ENCODE measurements at places on chromosomes 4 and X.

GRCh38 chrX:120536061-120536460 lies 24.7 kb downstream of the CUL4B start:
- no peak for DNase-seq

DNA sequence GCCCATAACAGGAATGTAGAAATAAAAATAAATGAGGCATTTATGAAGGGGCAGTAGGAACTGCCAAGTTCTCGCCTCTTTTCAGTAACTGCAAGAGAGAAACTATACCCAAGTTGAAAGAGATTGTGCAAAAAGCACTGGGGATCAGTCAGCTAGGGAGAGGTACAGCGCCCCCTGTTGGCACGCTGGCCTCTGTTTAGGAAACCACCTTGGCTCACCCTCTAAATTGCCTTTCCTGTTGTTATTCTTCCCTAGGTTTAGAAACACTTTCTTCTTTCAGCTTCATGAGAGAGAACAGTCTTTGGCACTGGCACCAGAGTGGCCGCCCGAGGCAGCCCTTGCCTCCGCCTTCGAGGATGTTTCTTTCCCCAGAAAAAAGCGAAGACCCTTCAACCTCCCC lies 348.5 kb downstream of the MID1IP1 start:
- peak; percentile 43 for DNase-seq

DNA sequence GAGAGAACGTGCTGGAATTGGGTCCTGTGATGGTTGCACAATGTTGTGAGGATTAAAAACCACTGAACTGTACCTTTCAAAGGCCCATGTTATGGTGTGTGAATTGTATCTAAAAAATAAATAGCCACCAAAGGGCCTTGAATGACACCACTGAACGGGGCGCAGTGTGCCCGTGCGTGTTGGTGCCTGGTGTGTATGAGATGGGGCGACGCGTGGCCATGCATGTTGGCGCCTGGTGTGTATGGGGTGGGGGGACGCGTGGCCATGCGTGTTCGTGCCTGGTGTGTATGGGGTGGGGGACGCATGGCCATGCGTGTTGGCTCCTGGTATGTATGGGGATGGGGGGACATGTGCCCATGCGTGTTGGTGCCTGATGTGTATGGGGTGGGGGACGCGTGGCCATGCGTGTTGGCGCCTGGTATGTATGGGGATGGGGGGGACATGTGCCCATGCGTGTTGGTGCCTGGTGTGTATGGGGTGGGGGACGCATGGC lies 66.6 kb upstream of the HELT start:
- no peak for DNase-seq

DNA sequence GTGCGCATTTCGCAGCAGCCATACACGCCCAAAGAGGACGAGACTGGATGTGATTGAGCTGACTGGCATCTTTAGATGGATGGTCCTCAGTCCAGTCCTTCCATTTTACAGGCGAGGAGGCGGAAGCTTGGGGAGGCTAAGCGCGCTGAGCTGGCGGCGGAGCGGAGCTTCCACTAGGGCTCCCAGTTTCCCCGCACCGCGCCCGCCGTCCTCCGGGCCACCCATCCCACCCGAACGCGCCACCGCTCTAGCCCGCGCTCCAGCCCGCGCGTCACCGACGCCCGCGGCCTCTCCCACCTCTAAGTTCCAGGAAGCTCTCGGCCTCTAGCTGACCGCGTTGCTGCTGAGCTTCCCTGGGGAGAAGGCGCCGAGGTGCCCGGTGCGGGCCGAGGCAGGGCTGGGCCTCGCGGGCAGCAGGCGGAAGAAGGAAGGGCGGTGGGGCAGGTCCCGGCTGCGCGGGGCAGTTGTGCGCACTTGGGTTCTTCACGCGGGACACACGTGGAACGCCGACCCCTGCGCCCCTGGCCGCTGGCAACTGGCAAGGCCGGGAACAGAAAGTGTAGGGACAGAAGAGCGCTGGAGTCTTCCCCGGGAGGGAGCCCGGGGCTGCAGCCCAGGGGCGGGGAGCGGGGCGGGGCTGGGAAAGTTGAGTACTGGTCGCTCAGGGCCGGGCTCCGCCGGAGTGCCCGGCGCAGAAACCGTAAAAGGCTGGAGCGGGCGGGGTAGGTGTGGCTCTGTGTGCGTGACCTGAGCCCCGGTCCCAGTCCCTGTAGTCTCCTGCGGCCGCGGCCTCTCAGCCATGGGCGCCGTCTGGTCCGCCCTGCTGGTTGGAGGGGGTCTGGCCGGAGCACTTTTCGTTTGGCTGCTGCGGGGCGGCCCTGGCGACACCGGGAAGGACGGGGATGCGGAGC lies at the start of gene STBD1:
TSS of gene STBD1 (plus strand) at position 763 of the 911 bp plus-strand sequence. CDS start at position 800, 37 bp downstream.
- DNase-seq = peak; percentile 31

GRCh38 chr4:36709991-36710390 lies 428.6 kb downstream of the DTHD1 start:
- DNase-seq = no peak

DNA sequence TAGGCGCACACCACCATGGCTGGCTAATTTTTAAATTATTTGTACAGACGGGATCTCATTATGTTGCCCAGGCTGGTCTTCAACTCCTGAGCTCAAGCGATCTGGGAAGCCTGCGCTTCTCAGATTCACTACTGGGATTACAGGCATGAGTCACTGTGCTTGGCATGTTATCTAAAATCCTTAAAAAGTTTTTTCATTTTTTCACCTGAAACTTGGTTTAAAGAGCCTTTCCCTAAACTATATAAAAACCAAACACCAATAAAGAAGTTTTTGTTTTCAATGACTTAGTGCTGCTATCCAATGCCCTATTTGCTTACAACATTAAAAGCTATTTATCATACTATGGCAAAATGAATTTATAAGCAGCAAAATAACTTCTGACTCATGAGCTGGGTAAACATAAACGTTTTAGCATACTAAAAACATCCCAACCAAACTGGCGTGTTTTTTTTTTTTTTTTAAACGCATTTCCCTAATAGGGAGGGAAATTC lies 127.8 kb downstream of the UBE2K start:
- DNase-seq = no peak

DNA sequence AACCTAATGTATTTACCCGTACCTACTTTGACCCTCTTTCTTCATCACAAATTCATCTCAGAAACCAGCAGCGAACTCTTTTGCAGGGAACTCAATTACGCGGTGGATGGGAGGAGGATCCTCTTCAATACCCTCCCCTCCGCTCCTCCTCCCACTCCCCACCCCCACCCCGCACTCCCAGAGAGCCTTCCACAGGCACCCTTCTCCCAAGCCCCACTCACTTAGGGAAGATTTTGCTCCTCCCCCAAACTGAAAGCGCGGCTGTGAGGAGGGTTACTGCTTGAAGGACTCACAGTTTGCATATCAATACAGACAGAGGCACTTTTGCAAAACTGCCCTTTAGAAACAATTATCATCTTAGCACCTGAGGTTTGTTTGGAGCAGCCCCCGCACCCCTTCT lies 960 bp upstream of the IL1RAPL1 start:
- peak; percentile 18 for DNase-seq

DNA sequence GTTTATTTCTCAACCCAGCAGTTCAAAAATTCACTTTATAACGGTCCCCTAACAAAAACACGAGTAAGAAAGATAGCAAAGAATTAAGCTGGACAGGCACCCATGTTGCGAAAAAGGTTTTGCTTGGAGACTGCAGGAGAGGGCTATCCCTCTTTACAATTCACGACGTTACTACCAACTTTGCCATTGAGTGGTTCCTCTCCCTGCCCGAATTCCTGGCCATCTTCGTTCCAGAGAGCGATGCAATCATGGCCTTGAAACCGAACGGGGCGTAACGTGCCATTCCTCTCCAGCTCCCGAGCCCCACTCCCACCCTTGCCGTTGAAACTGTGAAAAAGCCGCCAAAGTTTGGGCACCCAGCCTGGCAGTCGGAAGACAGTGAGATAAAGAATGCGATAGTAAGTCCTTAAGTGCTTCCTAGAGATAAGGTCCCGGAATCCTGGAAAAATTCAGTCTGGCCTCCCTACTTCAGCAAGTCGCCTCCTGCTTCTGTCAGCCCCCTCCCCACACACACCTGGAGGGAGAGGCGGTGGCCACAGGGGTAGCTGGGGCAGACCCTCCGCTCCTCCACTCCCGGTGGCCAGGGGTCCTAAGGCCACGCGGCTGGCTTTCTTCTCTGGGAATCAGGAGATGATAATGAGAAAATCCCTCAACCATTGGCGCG lies 65.2 kb downstream of the FBXO8 start:
- no peak for DNase-seq

DNA sequence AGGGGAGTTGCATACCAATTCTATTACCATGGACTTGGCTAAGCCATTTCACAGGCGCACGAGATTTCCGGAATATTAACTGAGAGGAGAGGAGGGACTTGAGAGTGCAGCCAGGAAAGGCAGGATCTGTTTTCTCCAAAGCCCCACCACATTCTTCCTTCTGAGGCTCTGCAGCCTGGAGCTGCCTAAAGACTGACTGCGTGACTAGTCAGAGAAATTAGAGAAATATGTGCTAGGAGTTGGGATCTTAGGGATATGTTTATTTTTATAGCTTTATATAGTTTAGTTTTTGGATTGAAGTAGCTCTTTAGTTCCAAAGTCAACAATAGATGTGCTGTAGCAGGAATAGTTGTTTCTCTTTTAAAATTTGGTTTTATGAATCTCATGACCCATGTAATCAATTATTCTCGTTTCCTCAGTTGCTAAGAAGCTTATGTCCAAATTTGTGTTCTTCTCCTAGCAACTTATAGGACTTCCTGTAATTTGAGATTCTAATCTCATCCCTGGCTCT lies 300.1 kb upstream of the DDX53 start:
- DNase-seq = no peak

GRCh38 chr4:119744580-119744979 lies 116.0 kb upstream of the PDE5A start:
- no peak for DNase-seq

DNA sequence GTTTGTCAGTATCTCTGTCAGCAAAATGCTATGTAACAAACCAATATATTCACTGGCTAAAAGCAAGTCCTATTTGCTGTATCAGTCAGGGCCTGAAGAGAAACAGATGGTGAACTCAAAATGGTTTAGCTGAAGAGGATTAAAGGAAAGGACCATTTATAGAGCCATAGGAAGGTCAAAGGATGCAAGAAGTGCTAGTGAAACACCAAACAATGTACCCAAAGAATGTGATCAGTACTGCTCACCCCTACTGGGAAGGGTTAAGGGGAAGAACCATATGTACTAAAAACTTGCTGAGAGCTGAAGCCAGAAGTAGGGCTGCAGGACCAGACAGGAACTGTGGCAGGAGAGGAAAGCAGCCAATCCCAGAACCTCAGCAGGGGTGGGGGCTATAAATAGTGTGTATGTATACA lies 479.3 kb downstream of the INPP4B start:
- DNase-seq = no peak

DNA sequence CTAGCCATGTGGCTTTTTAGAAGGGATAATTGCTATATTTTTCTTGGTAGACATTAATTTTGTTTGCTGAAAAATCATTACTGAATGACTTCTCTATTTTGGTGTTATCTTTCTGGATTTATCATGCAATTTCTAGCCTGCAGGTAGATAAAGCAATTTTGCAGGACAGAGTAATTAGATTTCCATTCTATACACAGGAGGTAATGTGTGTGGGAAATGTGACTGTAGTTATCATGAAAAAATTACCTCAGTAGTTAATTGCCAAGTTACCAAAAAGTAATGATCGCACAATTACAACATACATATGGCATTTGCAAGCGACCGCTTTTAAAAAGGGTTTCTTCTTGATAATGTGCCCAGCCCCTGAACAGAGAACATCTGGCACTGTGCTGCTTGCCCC lies 66.1 kb downstream of the KIT start:
- no peak for DNase-seq

DNA sequence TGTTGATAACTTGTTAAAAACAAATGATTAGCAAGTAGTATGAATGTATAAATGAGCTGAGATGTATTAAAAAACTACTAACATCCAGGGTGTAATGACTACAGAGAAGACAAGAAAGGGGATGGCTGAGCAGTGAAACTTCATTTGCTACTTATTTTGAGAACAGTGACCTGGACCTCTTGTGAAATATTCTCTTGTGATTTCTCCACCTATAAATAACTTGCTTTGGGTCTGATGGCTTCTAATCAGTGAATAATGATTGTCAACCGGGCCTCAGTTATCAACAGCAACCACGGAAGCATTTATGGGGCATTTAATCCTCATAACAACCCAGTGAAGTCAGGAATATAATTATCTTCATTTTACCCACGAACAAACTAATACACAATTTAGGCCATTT lies 154.2 kb upstream of the HAND2 start:
- no peak for DNase-seq

GRCh38 chr4:1755297-1755696 lies 34.0 kb downstream of the TACC3 start:
- no peak for DNase-seq

GRCh38 chrX:130995439-130995838 lies 62.7 kb upstream of the ARHGAP36 start:
- no peak for DNase-seq

DNA sequence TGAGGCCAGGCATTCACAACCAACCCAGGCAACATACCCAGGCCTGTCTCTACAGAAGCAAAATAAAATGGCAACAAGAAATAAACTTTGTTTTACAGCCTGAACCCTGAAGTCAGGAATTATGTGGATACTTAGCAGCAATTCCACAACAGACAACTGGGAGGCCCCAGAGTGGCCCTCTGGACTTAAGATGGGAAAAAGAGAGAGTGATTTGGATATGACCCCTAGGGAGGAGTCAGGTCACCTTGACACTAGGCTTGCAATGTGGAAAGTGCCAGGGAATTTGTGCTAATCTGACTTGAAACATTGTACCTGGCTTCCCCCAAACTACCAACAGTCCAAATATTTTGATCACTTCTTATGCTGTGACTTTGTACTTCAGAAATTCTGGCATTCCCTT lies 193.1 kb downstream of the PARM1 start:
- no peak for DNase-seq

DNA sequence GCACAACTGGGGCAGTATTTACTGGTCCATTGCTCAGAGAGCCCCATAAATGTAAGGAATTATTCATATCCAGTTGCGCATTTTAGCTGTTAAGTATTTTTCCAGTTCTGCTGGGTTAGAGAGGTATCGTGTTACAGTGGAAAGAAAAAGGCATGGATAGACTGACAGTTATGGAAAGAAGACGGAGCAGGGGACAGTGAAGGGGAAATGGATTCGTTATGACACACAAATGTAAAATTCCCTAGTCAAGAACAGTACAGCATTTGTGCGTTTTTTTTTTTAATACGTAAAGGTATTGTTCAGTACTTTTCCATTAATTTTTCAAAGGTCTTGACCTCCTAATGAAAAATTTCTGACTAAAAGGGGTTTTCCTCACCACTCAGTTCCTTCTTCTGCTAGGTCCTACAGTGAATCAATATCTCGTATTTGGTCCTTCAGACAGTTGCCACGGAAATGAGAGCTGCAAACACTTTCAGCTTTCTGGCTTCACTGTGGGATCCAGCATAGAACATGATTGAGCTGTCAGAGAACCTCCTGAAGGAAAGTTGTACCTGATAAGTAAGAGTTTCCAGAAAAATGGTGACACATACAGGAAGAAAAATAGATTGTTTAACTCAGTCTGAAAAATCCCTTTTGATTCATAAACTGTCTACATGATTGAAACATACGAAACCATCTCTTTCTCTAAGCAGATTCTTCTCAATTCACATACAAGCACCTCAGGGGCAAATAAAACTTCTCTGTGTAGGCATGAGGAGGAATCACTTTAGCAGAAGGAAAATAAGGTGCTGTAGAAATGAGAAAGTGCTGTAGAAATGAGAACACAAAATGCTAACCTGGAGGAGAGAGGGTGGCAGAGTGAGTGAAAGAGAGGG lies 21.8 kb upstream of the BBS12 start:
- no peak for DNase-seq
